ENCODE measurements at places on chromosomes 16 and 17.

DNA sequence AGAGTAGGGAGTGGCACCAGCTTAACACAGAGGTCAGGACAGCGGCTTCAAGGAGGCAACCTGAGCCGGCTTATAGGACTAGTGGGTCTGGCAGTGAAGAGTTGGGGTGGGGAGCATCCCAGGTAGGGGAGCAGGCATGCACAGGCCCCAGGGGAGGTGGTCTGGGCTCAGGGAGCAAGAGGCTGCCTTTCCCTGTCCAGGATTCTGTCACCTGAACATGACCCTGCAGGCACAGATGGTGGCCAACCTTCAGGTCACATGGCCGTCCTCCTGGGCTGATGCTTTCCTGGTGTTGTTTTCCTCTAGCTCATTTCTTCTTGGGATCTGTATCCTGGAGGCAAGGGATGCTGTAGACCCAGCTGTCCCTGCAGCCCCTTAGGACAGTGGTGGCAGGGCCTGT lies 3.5 kb upstream of the MYO15A start:
- DNase-seq, result no peak

DNA sequence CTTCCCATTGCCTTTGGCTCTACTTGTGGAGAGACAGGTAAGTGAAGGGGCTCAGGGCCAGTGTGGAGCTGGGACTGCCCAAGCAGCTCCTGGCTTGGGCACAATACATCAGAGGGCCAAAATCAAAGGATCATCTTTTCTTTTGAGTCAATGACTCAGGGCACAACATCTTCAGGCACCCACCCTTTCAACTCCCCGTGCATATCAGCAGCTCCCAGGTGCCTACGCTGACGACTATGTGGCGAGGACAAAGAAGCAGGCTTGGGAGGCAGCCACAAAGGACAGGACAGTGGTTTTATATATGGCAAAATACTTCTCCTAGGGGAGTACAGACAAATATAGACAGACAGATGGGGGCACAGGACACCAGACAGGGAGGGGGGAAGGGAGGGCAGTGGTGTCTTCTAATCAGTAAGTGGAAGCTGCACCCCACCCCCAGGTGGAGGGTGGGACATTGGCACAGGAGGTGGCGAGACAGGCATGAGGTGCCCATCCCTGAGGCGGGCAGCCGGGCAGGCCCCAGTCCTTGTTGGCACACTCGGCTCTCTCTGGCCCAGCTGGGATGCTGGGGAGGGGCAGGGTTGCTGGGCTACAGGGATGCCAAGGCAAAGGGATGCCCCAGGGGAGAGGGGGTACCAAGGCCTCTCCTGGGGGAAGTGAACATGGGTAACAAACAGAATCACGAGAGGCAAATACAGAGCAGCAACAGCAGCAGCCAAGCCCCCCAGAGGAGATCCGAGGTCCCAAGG lies 7.7 kb upstream of the ARL5C start:
- DNase-seq, result no peak

DNA sequence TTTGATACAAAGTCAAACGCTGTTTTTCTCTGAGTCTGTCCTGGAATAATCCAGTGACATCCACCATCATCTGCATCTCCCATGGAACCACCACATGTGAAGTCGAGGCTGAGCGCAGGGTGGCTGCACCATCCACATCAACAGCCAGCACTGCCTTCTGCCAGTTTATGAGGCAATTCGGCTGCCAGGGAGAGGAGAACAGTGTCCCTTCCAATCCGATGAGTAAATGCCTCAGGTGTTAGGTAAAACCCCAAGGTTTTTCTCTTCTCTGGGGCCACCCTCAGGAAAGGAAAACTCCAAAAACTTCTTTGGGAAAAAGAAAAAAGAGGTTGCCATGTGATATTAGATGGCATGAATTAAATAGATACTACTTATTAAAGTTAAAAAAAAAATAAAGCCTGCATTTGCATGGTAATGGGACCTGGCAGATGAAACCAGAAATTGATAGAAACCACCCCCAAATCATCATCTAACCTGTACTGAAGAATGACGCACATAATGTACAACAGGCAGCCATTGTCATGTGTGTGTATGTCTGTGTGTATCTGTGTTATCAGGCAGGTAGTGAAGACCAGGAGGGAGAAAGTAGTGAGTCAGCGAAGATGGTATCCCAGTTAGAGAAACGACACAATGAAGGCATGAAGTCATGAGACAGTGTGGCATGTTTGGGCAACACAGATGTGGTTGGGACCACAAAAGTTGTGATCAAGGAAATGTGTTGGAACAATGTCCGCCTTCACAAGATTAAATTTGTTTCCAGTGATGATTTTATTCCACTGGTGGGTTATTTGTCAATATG lies 478.7 kb downstream of the CDH13 start:
- no peak for DNase-seq

DNA sequence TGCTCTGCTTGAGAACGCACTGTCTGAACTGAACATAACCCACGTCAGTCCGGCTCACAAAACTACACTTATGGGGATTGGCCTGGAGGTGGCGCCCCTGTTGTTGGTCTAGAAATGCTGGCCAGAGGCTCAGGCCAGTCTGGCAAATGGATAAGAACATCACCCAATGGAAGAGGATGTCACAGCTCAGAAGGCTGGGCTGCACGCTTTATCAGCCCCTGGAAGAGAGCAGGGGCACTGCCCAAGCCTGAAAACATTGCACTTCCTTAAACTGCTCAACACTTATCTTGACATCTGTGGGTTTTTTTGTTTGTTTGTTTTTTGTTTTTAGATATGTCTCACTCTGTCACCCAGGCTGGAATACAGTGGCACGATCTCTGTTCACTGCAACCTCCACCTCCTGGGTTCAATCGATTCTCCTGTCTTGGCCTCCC lies 24.8 kb upstream of the BPTF start:
- DNase-seq, result peak; percentile 82

DNA sequence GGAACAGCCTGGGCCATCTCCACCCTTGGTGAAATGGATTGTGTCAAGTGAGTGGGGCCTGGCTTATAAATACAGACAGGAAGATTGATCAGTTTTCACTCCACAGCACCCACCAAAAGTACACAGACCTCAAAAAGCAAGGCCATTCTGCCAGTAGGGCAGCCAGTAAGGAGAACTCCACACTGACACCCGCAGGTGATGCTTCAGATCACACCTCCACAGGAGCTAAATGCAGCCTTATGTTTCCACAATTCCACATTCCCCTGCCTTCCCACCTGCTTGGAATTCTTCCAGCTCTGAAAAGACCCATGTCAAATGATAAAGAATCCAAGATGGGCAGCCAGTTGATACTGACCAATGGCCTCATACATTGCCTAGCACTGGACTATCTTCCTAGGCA lies 191.1 kb downstream of the ZFHX3 start:
- peak; percentile 53 for DNase-seq

- no peak for DNase-seq
Measured at GRCh38 chr17:76365256-76365903, 11.7 kb upstream of the PRPSAP1 start.

DNA sequence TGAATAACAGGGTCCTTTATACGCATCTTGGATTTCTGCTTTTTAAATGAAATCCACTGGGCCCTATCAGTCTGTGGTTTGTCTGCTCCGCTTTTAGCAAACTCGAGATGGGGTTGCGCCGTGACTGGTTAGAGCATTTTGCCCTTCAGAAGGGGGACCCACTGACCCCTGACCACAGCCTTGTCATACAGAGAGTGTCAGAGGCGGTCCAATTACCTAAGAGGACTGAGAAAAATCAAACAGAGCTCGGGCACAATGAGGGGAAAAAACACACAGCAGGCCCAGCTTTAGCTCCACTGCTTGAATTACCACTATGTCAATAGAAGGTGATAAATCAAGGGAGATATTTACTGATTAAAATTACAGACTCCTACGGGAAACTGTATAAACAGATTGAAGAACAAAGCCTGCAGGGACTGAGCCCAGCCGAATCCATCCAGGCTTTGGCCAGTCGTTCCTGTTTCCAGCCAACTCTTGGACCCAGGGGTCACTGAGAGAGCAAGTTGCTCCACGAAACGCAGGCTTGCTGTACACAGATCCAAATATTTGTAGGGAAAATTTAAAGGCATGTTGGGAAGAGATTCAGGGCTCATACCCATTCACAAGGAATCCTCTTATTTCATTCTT lies 131.9 kb upstream of the ZFHX3 start:
- DNase-seq, result no peak

- no peak for DNase-seq
Measured at GRCh38 chr16:70490261-70490660, 33.1 kb downstream of the COG4 start.

GRCh38 chr17:11204991-11205390 lies 36.0 kb upstream of the SHISA6 start:
- DNase-seq, result no peak
